CD4-positive, alpha-beta T cell treated with Interleukin-15 for 1 hour (primary cell): ENCODE measurements at places on chromosomes 1 and 21.

- no peak for DNase-seq
Observed at GRCh38 chr21:39048064-39048463, 135.2 kb downstream of the PSMG1 start.

DNA sequence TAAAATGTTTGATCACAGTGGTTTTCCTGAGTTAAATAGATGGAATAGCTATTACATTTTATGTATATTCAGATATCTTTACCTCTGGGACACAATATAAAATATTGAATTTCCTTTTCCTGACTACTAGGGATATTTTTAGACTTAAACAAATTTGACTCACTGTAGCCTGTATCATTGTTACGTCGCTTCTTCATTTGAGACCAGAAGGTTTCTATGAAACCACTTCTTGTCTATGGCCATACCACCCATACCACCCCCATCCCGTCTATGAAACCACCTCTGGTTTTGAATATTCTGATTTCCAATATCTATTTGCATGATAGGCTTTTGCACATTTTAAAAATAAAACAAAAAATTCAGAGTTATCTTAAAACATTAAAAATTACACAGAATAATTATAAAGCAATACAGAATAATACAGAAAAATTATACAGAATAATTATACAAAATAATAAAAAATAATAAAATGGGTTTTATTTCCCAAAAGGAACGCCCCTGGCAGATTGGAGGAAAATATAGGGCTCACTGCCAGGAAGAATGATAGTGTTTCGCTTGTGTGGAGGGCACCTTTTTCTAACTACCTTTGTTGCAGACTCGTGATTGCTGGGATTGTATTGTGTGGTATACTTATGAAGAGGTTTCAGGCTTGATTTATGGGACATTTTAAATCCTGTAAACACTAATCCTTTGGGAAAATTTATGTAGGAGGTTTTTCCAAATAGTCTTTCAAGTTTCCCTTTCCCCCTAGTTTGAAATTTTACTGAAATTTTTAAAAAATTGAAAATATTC, 4.7 kb downstream of the SPEN start:
- DNase-seq, result no peak

GRCh38 chr1:109704173-109704572, 7.9 kb upstream of the GSTM5 start:
- no peak for DNase-seq

- no peak for DNase-seq
Observed at GRCh38 chr1:38569932-38570656, 289.5 kb downstream of the RRAGC start.

DNA sequence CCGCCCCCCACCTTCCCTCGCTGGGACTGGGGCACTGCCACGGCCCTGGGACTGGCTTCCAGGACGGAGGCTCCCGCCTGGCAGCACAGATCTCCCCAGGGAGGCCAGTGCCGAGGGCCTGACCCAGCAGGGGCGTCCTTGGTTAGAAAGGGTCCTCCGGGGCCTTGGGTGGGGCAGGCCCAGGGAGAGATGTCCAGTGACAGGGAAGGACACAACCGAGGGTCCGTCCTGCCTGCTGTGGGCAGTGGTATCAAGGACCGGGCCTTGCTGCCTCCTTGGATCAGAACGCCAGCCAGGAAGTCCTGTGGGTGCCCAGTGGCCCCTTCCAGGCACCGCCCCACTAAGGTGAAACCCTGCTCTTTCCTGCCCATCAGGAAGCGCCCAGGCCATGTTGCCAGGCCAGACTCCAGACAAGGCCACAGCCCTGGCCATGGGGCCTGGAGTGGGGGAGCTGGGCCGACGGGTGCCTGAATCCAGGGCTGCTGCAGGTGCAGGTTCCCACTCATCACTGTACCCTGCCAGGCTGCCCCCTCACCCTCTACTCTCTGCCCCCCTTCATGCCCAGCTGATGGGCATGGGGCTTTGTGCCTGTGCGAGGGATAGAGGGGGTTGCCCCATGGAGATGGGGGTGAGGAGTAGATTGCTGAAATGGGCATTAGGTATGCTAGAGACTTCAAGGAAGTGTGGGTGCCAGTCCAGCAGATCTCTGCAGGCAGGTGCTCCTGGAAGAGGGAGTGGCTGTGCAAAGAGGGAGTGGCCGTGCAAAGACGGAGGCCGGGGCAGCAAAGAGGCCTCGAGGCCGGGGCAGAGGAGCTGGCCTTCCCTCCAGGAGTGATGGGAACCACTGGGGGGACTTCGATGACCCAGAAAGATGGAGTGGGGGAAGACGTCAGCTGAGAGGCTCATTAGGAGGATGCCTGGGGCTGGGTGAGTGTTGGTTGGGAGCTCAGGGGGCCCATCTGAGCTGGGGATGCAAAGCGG, 2.2 kb upstream of the PRKCZ start:
- no peak for DNase-seq

DNA sequence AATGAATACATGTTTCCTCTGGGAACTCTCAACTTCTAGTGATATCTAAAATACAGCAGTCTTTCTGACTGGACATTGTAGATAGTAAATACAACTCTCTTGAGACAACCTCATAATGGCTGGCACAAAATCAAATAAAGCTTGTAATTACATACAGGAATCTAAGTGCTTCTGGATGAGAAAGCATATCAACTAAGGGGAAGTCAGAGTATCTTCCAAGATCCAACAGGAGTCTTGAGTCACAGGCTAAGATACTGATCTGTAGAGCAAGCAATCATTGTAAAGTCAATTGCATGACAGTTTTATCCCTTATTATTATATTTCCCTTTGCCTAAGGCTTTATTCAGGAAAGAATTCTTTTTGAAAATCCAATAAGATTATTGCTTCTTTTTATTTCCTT, 249.9 kb downstream of the LRRIQ3 start:
- DNase-seq, result no peak

- no peak for DNase-seq
Observed at GRCh38 chr1:199660071-199660470, 367.4 kb upstream of the NR5A2 start.

GRCh38 chr21:38241029-38241740, 15.6 kb upstream of the KCNJ15 start:
- DNase-seq, result no peak

GRCh38 chr1:9312168-9312720, 19.6 kb downstream of the SPSB1 start:
- DNase-seq, result no peak

DNA sequence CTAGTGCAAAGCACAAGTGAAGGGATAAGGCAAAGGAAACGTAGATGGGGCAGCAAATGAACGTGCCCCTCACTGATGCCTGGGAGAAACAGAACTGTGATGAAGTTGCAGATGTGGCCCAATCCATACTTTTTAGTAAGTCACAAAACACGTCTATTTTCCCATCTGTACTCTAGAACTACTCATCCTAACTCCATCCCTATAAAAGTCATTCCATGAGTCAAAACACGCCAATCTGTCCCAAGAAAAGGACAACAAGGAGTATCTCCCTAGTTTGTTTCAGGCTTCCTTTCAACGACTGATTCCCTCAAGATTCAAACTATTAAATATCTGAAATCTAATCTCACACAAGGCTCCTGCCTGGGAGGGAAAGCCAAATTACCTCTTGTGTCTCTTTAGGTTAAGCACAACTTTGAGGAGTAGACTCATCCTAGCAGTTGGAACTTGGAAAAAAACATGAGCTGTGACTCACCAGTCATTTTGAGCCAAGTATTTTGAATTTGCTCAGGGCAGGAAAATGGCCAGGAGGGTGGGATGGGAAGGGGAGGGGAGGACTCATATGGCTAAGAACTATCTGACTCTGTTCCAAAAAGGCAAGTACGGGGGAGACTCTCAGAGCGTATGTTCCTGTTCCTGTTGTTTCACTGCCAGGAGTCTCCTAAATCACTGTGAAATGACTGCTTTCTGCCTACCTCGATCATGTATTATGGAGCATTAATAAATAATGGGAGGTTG, 214.5 kb upstream of the CAMK1G start:
- DNase-seq, result no peak

GRCh38 chr1:201069636-201070035, 42.6 kb downstream of the CACNA1S start:
- DNase-seq, result no peak

DNA sequence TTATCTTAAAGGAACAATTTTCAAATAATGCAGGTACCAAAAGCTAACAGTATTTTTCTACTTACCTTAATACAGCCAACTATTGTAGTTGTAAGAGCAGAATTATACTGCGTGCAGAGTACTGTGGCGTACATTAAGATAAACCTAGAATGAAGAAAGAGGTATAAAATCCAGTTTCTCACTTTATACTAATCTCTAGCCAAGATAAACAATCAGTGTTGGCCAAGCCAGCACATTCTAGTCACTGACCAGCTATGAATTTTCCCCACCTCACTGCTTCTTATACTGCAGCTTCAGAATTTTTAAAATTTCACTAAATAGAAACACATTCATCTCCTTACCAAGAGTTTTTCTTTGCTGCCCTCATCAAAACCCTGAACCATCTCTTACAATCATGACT, 33.6 kb downstream of the SLC35D1 start:
- no peak for DNase-seq

DNA sequence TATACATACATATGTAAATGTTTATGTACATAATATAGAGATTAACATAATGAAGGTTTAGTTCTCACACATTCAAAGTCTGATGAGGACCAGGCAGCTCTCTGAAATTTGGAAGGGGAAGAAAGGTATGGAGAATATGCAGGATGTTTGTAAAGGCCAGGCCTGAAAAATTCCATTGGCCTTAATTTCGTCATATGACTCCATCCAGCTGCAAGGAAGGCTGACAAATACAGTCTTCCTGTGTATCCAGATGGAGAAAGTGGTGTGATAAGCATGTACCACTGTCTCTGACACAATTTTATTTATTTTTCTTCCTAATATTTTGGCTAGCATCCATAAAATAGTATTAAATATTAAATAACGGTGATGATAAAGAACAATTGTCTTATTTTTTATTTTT, 6.3 kb upstream of the SGIP1 start:
- no peak for DNase-seq

GRCh38 chr1:240178366-240178765, 86.7 kb downstream of the FMN2 start:
- no peak for DNase-seq

- DNase-seq, result no peak
Observed at GRCh38 chr1:92585831-92586230, 99.1 kb upstream of the GFI1 start.

- DNase-seq, result no peak
Observed at GRCh38 chr1:69201716-69202115, 366.0 kb upstream of the LRRC7 start.

DNA sequence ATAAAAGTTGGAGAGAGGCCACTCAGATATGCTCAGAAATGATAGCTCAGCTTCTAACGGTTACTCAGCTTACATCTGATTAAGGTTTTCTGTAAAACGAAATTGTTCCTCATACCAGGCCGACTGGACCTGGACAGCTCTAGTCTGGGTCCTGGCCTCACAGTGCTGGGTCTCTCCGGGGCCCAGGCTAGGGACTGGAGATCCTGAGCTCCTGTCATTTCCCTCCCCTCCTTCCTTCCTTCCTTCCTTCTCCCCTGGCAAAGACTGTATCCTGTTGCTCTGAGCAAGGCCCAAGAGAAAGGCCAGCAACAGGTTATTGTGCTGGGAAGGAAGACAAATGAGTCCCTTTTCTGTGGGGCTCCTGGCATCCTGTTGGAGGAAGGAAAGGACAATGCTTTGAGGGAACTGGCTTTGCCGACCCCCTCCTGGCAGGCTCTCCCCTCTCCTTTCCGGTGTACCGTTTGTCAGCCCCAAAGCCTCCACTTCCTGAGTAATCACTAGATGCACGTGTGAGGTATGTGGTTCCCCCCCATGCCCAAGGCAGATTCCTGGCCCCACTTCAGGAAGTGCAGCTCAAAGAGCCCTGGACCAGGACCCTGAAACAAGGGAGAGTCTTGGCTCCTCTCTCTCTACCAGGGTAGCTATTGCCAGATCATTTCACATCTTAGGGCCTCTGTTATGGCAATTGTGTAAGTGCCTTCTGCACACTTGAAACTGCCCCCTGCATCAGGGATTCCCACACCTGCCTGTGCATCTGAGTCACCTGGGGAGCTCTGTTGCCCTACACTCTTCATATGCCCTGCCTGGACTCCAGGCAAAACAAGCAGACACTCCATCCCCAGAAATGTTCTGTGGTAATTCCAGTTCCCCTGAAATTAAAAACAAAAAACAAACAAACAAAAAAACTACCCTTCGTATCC, 212.7 kb upstream of the FGGY start:
- DNase-seq, result no peak

- DNase-seq, result no peak
Observed at GRCh38 chr21:25297117-25297516, 310.2 kb downstream of the MRPL39 start.

GRCh38 chr1:62800281-62800680, 16.3 kb downstream of the ATG4C start:
- DNase-seq, result no peak

- DNase-seq, result no peak
Observed at GRCh38 chr1:82752046-82752445, 951.3 kb downstream of the ADGRL2 start.

DNA sequence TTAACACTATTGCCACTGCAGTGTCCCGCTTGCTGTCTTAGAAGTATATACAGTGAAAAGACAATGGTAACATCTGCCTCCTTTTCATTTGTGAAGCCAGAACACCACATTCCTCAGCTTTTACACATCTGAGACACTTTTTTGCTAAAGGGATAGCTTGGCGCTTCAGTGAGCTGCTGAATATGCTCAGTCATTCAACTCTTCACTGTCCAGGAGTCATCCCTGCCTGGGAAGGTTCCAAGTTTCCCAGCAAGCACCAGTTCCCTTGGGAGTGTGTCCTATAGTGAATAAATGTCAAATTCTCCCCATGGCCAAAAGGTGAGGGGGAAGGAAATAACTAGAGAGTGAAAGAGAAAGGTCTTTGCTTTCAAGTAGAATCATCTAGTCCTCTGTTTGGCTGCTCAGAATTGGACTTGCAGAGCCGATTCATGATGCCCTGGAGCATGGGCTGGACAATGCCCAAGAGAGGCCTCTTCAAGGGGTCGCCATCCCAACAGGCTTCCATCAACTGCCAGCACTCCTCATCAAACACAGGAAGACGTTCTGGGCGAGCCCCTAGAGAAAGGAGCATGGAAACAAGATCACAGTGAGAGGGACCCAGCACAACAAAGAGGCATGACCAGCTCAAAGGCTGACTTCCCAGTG, 25.5 kb upstream of the RBBP5 start:
- no peak for DNase-seq

DNA sequence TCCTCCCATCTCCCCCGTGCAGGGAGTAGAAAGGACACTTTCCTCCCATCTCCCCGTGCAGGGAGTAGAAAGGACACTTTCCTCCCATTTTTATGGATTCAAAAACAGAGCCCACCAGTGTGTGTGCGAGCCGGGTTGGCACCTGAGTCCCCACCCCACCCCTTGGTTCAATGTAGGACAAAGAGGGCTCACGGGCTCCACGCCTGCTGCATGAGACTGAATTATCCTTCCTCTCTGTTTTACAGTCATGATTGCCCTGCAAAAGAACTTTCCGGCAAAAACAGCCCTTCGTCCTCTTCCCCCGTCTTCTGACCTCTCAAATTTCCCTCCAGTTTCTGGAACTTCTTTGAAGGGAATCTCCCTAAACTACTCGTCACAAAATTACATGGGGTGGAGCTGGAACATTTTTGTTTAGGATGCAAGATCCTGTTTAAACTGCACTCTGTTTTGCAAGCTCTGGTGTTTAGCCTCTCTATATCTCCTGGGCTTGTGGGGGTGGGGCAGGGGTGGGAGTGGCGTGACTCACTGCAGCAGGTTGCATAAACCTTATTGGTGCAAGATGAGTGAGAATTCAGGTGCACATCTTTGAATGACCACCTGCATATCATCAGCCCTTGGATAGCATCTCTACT, 99.8 kb downstream of the PSMG1 start:
- no peak for DNase-seq
